EH (cell line): ENCODE measurements at places on chromosomes 12 and 14.

GRCh38 chr12:91367234-91367849, 184.7 kb upstream of the DCN start:
- peak; percentile 43 for DNase-seq

- peak; percentile 1 for DNase-seq
Measured at GRCh38 chr14:72049462-72049861, 117.2 kb downstream of the RGS6 start.

GRCh38 chr12:126761420-126761819, 1505.5 kb upstream of the TMEM132C start:
- no peak for DNase-seq

DNA sequence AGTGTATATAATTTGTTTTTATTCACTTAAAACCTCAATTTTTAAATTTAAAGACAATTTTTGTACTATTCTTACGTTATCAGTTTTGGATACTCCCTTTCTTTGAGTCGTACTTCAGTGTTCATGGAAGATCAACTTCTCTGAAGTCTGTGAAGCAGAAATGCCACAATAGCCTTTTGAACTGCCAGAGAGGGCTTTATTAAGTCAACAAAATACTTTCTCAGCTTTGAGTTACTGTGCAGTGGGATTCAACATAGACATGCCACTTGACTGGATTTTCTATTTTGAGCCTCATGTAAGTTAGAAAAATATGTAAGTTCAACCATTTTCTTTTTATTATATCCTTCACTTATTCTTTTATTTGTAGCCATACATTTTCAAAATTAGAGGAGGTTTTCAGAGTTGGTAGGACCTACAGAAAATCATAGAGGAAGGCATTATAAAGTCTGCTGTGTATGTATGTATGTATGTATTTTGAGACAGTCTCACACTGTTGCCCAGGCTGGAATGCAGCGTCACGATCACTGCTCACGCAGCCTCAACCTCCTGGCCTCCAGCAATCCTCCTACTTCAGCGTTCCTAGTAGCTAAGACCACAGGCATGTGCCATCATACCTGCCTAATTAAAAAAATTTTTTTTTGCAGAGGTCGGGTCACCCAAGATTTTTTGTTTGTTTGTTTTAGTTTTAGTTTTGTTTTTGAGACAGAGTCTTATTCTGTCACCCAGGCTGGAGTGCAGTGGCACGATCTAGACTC, 31.3 kb upstream of the BCAT1 start:
- peak; percentile 13 for DNase-seq

- DNase-seq: no peak
Measured at GRCh38 chr14:78358591-78358990, 188.4 kb downstream of the NRXN3 start.

- peak; percentile 73 for DNase-seq
Measured at GRCh38 chr14:68278576-68279436, 459.2 kb downstream of the RAD51B start.
